NCI-H1417 (cell line): ENCODE measurements at places on chromosomes 7 and 10.
A peak's percentile ranks its signal among the peaks of the same experiment; 100 is the strongest.

- no peak for DNase-seq
Measured at GRCh38 chr7:22551768-22552513, 52.0 kb upstream of the STEAP1B start.

GRCh38 chr10:1354809-1355710, 298.9 kb downstream of the WDR37 start:
- no peak for DNase-seq

- DNase-seq = no peak
Measured at GRCh38 chr7:146862415-146862814, 745.8 kb downstream of the CNTNAP2 start.

- no peak for DNase-seq
Measured at GRCh38 chr10:105674448-105674847, 1033.4 kb downstream of the SORCS3 start.

GRCh38 chr7:28411876-28412662, at the start of gene CREB5:
Gene CREB5 (plus strand): TSS chr7:28412518. CDS start chr7:28412915, 397 bp downstream.
- DNase-seq = peak; percentile 35

DNA sequence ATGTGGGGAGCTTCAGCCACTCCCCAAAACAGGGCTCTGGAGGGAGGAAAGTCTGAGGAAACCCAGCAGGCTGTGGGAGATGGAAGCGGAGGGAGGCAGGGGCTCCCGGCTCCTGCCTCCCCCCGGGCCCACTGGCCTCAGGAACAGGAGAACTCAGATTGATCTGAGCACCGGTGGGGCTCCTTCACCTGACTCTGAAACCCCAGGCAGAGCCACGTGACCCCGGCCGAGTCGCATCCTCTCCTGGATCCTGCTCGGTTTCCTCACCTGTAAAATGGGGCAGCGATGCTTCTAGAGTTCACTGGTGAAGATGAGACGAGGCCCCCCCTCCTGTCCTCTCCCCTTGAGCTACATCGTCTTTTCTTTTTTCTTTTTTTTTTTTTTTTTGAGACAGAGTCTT, 33.6 kb downstream of the TCERG1L start:
- no peak for DNase-seq

DNA sequence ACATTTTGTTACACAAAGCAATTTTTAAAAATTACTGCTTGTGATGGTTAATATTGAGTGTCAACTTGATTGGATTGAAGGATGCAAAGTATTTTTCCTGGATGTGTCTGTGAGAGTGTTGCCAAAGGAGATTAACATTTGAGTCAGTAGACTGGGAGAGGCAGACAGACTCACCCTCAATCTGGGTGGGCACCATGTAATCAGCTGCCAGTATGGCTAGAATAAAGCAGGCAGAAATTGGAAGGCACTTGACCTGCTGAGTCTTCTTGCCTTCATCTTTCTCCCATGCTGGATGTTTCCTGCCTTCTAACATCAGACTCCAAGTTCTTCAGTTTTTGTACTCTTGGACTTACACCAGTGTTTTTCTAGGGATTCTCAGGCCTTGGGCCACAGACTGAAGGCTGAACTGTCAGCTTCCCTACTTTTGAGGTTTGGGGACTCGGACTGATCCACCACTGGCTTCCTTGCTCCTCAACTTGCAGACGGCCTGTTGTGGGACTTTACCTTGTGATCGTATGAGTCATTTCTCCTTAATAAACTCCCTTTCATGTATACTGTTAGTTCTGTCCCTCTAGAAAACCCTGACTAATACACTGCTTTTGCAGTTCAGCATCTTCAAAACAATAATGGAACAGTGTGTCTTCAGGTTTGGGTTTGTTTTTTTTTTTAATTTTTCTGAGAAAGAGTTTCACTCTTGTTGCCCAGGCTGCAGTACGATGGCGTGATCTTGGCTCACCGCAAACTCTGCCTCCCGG, 244.1 kb upstream of the SEMA3C start:
- no peak for DNase-seq

GRCh38 chr7:114081606-114082425, 163.0 kb upstream of the PPP1R3A start:
- peak; percentile 55 for DNase-seq

GRCh38 chr7:51246258-51247245, 70.1 kb downstream of the COBL start:
- no peak for DNase-seq

GRCh38 chr10:5317547-5318107, 47.1 kb upstream of the UCN3 start:
- DNase-seq = no peak

GRCh38 chr10:98039690-98040381, 9.4 kb upstream of the CRTAC1 start:
- DNase-seq = no peak

DNA sequence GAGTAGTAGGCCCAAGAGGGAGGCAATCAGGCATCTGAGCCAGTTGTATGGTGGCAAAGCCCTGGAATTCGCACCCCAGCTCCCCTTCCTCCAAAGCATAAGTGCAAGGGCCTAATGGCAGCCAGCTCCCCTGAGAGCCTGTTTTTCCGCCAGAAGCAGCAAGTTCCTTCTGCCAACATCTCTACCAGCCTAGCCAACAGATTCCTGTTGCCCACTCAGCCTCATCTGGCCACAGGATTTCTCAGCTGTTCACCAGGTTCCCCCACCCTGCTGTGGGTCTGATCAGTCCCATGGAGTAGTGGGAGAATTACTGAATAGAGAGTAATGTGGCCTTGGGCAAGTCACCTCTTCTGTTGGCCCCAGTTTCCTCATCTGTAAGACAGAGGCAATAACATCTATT, 186.2 kb upstream of the PDE1C start:
- no peak for DNase-seq

GRCh38 chr10:116059320-116059719, 213.7 kb downstream of the GFRA1 start:
- DNase-seq = no peak

GRCh38 chr7:1794888-1795542, 124.9 kb downstream of the ELFN1 start:
- peak; percentile 24 for DNase-seq

GRCh38 chr10:65798133-65798532, 1127.7 kb upstream of the LRRTM3 start:
- DNase-seq = no peak

DNA sequence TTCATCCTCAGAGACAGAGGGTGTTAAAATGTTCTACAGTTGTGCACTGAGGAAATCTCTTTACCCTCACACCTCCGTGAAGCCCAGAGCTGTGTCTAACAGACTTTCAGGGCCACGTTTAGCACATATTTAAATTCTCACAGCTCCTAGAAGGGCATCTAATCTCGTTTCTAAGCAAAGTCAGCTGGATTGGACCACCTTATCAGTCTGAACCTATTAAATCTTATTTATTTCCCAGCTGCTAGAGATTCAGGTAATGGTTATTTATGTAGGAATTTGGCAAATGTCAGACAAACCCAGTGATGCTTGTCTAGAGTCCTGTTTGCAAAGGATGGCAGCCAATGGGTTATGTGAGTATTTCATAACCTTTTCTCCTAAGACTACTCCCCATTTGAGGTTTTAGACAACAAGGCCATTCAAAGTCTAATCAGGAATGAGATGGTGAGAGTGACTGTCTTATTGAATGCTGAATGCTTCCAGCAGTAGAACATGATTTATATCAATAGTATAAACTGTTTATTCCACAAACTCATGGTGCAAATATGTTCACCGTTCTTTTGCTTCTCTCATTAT, 54.8 kb upstream of the EXOC4 start:
- DNase-seq = no peak
